ENCODE measurements at places on chromosomes 4 and X.

- DNase-seq, result no peak
These were observed 226.7 kb upstream of the CENPE start for GRCh38 chr4:103424853-103425252.

- no peak for DNase-seq
These were observed 7.6 kb upstream of the SRPK3 start for GRCh38 chrX:153773218-153773611.

DNA sequence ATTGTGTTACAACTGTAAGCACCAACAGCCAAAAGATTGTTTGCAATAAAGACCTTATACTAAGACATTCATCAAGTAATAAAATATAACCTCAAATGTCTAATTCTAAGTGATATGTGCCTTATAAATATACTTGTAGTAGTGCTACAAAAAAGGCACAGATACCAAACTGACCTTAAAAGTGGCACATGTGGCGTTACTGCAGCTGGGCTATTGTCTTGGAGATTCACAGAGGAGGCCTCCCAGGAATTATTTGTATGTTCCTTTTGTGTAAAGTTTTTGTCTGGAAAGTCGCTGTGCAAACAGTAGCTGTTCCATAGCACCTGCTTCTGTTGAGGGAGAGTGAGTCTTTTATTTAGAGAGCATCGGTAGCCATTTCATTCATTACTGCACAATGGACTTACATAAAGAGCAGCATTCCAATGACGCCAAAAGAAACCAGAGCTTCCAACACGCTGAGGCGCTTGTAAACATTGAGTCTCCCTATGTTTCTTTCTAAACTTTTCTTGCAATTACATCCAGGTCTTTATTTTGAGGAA, 143.7 kb downstream of the RPA4 start:
- no peak for DNase-seq

DNA sequence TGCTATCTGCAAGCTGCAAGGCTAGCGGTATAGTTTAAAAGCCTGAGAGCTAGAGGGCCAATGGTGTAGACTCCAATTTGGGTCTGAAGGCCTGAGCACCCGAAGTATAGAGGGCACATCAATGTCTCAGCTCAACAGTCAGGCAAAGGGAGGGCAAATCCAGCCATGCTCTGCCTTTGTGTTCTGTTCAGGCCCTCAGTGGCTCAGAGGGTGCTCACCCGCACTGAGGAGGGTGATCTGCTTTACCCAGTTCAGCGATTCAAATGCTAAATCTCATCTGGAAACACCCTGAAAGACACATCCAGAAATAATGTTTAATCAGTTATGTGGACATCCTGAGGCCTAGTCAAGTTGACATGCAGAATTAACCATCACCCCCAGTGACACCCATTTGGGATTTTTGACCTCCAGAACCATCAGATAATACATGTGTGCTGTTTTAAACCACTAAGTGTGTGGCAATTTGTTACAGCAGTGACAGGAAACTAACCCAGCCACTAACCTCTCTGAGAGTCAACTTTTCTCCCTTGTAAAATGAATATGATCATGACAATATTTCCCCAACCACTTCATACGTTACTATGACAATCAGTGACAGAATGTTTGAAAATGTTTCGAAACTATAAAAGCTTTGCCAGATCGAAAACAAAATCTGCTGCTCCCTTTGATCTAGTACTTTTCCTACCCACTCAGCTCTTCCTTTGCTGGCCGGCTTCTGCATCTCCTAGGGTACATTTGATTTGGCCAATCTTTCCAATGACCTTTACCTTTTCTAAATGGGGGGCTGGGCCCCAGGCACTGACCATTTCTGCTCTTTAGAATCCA, 8.4 kb upstream of the TBL1X start:
- DNase-seq, result no peak

- no peak for DNase-seq
These were observed 174.6 kb downstream of the INPP4B start for GRCh38 chr4:142671516-142671915.

DNA sequence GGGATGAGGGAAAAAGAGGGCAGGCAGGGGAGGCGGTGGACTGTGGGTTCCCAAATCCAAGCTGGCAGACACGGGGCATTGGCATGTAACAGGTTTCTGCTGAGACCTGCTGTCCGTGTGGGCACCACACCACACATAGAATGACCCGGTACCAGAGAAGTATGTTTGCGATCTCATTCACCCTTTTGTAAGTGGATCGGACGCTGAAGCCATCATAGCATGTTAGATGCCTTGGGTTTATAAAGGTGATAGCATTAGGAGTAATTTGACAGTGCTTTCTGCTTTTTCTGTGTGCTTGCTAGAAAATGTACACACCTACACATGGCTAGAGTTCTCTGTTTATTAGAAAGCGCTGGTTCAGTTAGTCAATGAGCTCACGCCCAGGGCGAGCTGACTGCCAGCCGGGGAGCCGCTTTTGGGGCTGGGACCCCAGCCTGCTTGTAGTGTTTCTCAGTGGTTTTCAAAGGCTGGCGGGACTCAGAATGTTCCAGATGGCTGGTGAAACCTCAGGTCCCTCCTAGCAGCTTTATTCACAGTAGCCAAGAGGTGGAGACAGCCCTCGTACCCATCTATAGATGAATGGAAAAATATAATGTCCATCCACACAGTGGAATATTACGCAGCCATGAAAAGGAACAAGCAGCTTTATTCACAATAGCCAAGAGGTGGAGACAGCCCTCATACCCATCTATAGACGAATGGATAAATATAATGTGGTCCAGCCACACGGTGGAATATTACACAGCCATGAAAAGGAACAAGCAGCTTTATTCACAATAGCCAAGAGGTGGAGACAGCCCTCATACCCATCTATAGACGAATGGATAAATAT, 579 bp downstream of the IL3RA start:
- DNase-seq, result no peak

GRCh38 chrX:153740631-153741222, 16.1 kb downstream of the ABCD1 start:
- no peak for DNase-seq

- DNase-seq, result no peak
These were observed 120.3 kb upstream of the PRKG2 start for GRCh38 chr4:81335122-81335912.

DNA sequence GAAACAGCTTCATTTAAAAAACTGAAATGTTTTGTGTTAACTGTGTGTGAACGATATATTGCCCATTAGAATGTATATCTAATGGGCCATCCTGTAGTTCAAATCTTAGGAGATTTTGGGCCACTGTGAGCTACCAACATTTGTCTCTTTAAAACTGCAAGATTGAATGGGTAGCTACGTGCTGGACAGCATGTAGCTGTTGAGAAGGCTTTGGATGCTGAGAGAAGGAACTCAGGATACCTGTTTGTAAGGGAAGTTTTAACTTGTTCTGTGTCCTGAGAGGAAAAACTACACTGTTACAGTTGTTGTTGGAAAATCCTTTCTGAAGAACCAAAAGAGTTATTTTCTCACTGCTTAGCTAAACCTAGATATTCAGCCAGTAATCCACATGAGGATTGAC, 45.9 kb downstream of the PDLIM5 start:
- DNase-seq, result no peak

DNA sequence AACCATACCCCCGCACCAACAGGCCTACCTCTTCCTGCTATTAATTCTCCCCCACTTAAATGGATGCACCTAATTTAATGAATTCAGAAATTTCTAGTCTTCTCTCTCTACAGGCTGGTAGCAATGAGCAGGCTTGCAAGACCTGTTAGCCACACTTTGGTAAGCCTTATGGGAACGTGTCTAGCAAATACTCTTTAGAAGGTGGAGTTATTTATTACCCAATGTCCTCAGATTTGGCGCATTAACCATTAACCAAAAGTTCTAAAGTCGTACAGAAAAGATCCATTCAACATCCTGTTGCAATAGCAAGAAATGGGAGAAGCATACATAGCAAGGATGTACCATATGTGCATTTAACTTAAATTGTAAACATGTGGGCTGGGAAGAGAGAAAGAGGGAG, 47.5 kb downstream of the SLITRK2 start:
- DNase-seq, result no peak

- DNase-seq, result no peak
These were observed 85.9 kb downstream of the UGT8 start for GRCh38 chr4:114684462-114684861.

DNA sequence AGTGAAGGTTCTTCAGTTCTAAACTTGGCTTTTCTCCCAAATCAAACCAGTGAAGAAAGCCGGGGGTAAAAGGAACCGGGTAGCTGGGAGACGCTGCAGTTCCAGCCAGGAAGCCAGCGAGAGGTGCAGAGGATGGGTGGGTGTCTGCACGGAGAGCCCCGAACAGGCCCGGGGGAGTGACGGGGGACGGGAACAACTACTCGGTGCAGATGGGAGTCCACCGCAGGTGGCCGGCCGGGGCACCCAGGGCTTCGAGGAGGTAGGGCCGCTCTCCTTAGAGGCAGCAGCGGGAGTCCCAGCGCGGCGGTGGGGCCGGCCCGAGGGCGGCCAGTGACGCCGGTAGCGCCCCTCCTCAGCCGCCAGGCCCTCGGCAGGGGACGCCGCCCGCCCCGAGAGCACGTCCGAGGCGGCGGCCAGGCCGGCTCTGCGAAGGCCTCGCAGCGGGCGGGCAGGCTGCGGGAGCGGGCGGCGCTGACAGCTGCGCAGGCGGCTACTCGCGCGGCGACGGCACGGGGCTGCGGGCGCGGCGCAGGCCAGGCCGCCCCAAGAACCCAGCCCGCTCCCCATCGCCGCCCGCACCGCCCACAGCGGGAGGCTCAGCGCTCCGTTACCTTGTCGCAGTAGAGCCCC, 449 bp downstream of the FBXL5 start:
- DNase-seq, result no peak

- DNase-seq, result no peak
These were observed 223.1 kb downstream of the AFF2 start for GRCh38 chrX:148723551-148723950.

GRCh38 chr4:158384414-158384813, 137.3 kb upstream of the RXFP1 start:
- no peak for DNase-seq

DNA sequence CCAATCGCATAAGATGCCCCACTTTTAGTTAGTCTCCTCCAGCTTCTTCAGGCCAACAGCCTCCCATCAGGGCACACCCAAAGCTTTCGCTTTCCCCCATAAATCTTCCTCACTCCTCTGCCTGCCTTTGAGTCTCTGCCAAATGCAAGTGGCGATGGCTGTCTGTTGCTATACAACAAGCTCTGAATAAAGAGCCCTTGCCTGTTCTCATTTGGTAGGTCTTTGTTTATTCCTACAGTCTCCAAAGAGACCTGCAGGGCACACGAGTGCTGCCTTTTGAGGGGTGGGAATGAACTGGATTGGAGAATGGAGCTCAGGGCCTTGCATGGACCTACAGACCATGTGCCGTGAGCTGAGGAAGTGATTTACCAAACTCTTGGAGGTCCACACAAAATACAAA, 52.2 kb upstream of the SOD3 start:
- DNase-seq, result no peak

GRCh38 chrX:118644378-118644777, 83.0 kb upstream of the IL13RA1 start:
- DNase-seq, result no peak

DNA sequence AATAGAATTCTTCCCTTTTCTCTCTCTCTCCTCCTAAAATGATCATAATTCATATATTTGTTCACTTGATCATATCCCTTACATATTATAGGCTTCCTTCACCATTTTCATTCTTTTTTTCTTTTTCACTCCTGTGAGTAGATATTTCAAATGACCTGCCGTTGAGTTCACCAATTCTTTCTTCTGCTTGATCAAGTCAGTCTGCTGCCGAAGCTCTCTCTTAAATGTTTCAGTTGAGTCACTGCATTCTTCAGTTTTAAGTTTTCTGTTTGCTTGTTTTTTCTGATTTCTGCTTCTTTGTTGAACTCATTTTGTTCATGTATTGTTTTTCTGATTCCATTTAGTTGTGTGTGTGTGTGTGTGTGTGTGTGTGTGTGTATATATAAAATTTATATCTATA, 354.3 kb downstream of the GPAT3 start:
- DNase-seq, result no peak

DNA sequence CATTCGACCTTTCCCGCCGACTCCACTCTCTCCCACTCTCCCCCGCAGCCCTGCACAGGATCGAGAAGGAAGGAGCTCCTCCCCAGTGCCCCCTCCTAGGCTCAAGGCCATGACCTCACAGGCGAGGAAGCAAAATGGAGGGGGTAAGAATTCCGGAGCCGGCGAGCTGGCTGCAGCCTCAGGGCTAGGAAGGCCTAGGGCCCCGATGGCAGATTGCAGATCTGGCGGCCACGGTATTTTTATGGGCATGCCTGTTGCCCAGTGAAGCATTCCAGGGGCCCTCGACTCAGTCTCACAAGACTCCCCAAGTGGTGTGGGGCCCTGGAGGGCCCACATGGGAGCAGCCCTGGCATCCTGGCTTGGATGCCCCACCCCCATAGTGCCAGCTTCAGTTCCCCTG, 942 bp upstream of the L1CAM start:
- no peak for DNase-seq

DNA sequence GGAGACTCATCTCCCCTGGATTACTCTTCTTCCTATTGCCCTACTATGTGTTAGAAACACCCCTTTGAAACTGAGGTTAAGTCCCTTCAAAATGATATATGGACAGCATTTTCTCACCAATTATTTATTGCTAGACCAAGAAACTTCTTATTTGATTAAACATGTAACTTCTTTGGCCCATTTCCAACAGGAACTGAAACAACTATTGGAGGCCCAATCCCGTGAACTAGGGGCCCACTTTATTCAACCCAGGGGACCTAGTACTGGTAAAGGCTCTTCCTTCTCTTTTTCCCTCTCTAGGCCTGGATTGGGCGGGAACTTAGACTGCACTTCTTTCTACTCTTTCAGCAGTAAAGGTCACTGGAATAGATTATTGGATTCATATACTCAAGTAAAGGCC, 16.7 kb upstream of the COL25A1 start:
- no peak for DNase-seq

DNA sequence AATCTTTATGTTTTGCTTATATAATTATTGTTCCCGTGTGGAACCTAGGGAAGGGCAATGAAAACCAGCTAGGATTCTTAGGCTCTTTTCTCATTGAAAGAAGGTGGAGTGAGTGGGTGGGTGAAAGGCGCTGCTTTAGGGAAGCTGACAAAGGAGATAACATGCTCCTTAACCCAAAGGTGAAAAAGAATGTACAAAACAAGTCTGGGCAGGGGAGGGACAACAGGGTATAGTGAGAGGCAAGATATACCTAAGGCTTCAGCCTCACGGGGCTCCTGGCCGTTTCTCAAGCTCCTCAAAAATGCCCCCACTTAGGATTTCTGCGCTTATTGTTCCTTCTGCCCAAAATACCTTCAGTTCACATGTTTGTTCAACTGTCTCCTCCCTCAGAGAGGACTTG, 1.8 kb downstream of the SH2D1A start:
- DNase-seq, result no peak

DNA sequence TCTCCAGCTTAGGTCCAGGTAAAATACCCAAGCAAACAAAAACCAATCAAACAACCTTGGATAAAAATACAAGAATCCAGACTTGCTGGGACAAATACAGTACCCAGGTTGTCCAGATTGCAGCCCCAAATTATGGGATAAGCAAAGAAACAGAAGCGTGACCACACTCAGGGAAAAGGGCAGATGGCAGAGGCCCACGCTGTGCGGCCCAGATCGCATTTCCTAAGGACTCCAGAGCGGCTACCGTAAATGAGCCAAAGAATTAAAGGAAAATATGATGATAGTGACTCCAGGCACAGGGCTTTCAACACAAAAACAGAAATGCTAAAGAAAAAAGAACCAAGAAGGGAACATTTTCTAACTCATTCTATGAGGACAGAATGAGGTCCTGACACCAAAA, 50.3 kb downstream of the FGFRL1 start:
- no peak for DNase-seq

All from GOT3 (cell line).